ENCODE measurements at places on chromosomes 2 and 18.

- no peak for DNase-seq
Observed at GRCh38 chr2:28377984-28378678, 14.5 kb upstream of the FOSL2 start.

DNA sequence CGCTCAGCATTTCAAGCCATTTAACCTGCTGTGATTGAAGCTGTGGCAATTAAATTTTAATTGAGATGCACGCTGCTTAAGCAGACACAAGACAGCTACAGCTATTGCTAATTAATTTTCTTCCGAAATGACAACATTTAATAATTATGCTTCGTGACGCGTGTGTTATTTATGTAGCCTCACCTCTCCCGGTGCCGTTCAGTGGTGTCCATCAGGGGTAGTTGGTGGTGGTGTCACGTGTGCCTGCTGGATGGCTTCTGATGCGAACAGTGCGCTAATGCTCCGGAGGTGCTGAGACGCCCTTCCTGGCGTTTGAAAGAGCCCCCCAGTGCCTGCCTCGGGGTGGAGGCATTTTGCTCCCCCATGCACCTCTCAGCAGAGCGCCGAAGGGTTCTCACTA, 39.5 kb downstream of the GLI2 start:
- no peak for DNase-seq

- DNase-seq, result no peak
Observed at GRCh38 chr2:72325592-72326422, 178.1 kb upstream of the CYP26B1 start.

- DNase-seq, result no peak
Observed at GRCh38 chr18:24342347-24342746, 55.3 kb downstream of the OSBPL1A start.

DNA sequence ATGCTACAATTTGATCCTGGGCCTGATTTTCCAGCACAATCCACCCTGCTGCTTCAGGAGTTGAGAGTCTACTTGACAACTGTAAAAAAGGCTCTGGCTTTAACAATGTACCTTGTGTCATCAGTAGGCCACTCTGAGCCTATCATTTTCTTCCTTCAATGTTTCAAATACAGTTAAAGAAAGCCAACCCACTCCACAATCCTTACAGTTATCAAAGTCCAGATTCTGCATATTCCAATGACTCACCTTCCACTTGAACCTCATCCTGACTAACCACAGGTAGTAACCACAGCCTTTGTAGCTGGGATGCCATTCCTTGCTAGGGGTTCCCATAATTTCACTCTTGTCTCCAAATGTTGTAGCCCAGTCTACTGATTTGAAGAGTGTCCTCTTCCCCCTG, 35.5 kb upstream of the AQP4 start:
- DNase-seq, result no peak
